Left kidney (tissue), 8 donors: ENCODE measurements at places on chromosomes 11 and 22. TPM values are rescaled to one million over a fixed set of nuclear protein-coding genes. Genes with fewer than 3 reads are reported as not detected.

DNA sequence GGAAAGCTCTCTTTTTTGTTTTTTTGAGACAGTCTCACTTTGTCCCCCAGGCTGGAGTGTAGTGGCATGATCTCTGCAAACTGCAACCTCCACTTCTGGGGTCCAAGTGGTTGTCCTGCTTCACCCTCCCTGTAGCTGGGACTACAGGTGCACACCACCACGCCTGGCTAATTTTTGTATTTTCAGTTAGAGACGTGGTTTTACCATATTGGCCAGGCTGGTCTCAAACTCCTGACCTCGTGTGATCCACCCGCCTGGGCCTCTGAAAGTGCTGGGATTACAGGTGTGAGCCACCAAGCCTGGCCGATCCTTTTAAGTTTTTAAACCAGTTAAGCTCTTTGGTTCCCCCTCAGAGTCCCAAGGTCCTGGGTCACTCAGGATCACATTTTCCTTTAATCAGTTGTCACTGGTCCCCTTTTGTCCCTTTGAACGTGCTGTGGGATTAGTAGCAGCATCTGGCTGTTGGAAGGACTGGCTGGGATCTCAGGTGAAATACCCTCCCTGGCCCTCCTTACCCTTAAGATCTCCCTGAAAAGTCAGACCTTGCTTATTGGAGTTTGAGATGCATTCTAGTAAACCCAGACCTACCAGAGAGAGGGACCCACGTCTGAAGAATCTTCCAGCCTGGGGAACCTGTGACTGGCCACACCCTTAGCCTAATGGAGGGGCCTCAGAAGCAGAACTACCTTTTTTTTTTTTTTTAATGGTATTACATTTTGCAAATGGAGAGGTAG lies 8.1 kb downstream of the MALAT1 start:
- peak; percentile 84 for DNase-seq

DNA sequence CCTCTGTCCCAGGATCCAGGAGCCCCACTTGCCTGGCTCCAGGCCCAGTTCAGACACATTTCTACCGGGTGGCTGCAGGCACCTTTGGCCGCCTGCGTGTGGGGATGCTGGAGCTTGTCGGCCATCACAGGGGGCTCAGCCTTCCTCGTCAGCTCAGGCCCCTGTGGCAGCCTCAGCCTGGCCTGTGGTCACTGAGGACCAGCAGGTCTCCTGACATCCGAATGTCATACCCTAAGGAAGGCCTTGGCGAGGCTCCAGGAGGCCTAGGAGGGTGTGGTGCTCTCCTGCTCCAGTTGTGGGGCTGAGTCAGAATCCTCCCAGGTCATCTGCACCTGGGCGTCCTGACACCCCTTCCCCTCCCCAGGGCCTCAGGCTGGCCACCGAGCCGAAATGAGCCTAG lies 14.9 kb upstream of the SOX10 start:
- no peak for DNase-seq

DNA sequence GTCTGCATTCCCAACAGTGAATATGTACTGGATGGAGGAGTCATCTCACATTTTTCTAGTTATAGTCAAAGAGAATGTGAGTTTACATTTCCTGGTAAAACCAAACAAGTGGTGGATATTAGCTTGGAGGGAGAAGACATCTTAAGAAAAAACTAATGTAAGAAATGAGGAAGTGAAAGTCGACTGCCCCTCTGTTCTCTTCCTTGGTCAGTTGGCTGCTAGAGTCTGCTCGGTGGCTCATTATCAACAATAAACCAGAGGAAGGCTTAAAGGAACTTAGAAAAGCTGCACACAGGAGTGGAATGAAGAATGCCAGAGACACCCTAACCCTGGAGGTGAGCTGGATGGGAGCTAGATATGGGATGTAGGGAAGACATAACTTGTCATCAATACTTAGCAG lies 5.8 kb downstream of the SLC22A9 start:
- no peak for DNase-seq

DNA sequence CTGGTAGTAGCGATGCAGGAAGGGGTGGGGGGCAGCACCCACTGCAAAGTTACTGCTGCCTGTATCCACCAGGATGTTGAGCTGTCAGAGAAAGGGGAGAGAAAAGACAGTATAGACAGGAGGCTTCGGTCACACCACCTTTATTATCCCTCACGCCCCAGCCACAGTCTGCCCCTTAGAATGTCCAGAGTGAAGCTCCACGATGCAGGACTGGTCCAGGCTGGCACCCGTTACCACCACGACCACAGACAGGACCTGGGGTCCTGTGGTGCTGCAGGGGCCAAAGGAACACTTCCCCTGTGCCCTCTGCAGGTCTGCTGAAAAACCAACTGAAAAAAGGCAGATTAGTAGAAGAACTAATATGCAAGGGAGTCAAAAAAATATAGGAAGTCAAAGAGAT lies 5.7 kb downstream of the BACE1-AS start:
- DNase-seq = no peak

- no peak for DNase-seq
These were observed 65.3 kb upstream of the MS4A8 start for GRCh38 chr11:60634126-60634525.

GRCh38 chr11:126160345-126161022 lies 51.0 kb downstream of the RPUSD4 start:
- no peak for DNase-seq

DNA sequence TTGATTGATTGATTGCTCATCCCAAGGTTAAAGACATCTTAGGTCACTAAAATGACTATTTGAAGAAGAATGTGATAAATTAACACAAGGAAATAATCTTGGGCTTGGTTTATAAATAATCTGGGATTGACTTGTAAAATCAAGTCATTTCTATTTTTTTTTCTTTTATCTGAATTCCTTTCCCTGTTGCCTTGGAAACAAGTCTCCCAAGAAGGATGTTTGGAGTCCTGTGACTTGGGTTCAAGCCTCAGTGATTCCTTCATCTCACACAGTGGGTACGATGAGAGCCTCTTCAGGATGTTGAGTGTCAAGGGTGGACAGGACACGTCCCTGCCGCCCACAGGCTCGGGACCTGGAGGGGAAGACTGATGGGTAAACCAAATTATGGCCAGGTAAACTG lies 98.2 kb upstream of the CRYBB3 start:
- DNase-seq = no peak

DNA sequence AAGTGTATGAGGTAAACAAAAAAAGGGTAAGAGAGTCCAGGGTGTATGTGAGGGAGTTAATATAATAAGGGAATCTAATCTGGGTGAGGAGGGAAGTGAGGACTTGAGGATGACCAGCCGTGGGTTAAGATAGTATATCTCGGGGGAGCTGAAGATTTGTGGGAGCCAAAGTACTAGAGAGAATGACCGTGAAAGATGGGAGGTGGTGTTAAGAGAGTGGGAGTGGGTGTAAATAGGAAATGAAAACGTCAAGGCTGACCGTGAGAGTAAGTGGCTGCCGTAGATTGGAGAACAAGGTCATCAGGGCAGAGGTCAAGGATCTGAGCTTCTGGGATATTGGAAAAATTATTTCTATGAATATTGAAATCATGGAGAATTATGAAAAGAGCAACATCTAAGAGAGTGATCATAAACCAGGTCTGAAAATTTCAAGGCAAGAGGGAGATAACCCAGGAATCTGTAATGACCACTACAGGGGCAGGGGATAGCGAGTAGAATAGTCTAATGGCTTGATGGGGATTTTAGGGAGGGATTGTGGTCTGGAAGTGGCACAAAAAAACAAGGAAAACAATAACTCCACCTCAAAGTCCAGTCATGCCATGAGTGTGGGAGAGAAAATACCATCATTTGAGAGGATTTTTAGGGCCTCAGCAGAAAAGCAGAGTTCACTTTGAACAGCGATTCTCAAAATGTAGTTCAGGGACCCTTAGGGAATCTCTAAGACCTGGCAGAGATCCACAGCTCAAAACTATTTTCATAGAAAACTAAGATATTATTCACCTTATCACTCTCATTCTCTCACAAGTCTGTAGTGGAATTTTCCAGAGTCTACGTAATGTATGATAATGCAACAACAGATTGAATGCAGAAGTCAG lies 72.0 kb downstream of the PRR5L start:
- no peak for DNase-seq

- no peak for DNase-seq
These were observed 40.4 kb downstream of the AMPD3 start for GRCh38 chr11:10495464-10495786.

Gene MRE11
- 54.8 TPM for polyA plus RNA-seq

DNA sequence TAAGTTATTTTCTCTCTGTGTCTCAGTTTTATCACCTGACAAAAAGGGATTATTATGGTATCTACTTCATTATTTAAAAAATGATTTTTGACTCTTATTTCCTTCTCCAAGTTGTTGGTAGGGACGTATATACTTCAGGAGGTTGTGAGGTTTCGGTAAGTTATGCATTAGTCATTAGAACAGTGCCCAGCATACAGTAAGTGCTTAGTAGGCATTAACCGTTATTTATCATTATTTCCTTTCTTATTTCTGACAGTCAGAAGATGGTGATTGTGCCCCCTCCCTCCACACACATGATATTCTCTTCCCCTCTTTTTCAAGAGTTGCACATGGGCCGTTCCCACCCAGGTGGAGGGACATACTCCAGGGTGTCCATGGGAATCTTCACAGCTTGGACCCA lies 36.1 kb downstream of the SLCO2B1 start:
- DNase-seq = no peak

DNA sequence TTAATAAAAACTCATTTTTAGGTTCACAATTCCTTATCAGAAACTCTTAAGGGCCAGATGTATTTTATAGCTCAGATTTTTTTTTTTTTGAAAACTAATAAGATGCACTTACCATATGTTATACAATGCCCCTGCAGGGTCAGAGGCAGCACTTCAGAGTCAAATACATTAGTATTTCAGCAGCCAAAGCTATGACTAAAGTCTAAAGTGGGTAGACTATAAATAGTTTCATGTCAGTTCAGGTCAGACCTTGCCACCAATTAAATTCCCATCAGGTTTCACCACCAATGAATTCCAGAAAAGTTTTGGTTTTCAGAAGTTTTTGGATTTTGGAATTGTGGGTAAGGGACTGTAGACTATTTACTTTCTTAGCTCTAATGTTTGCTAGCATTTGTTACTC lies 75.9 kb downstream of the FAM83F start:
- no peak for DNase-seq

- no peak for DNase-seq
These were observed 133.5 kb downstream of the CNTN5 start for GRCh38 chr11:99154277-99154676.

Gene FAM111B
- 20.3 TPM for polyA plus RNA-seq

GRCh38 chr11:9076046-9076445 lies 15.4 kb downstream of the SCUBE2 start:
- DNase-seq = no peak

- no peak for DNase-seq
These were observed 27.5 kb downstream of the TBC1D22A start for GRCh38 chr22:46789992-46790391.

- no peak for DNase-seq
These were observed 25.5 kb downstream of the KCNJ5 start for GRCh38 chr11:128916681-128917080.

Gene SAA4
- not detected for polyA plus RNA-seq

Gene OR52N4
- not detected for polyA plus RNA-seq

Gene CHRM1
- polyA plus RNA-seq = not detected

Gene SRPRA
- polyA plus RNA-seq = 86.6 TPM

Gene ADM
- polyA plus RNA-seq = 6.4 TPM

GRCh38 chr22:28077166-28077565 lies 158.1 kb upstream of the PITPNB start:
- no peak for DNase-seq

DNA sequence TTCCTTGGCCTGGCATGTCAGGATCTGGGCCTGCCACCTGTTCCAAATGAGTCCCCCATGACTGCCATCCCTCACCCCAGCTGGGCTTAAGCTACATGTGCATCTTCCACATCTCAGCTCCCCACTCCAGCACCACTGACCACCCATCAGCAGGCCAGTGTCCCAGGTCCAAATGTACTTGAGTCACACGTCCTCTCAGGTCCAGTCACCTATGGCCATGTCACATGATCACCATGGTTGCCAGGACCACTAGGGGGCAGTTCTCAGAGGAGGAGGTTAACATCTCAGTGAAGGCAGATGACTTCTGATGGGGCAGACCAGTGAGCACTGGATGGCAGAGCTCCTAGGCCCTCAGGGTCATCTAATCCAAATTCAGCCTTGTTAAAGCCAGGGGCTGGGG lies 41.9 kb upstream of the WNT11 start:
- no peak for DNase-seq

DNA sequence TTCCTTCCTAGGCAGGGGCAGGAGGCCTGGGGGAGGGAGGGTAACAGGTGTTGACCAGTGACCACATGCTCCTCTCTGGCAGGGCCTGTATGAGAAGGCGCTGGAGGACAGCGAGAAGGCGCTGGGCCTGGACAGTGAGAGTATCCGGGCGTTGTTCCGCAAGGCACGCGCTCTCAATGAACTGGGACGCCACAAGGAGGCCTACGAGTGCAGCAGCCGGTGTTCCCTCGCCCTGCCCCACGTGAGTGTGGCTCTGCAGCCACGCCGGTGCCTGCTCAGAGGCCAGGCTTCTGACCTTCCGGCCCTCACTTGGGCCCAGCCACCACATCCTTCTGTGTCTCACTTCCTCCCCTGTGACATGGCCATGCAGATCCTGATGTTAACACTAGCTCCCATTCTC lies 25.8 kb downstream of the ZC3H7B start:
- no peak for DNase-seq

Gene SPINDOC
- polyA plus RNA-seq = 31.3 TPM

- peak; percentile 10 for DNase-seq
These were observed 275.3 kb downstream of the C11orf87 start for GRCh38 chr11:109697140-109697843.

DNA sequence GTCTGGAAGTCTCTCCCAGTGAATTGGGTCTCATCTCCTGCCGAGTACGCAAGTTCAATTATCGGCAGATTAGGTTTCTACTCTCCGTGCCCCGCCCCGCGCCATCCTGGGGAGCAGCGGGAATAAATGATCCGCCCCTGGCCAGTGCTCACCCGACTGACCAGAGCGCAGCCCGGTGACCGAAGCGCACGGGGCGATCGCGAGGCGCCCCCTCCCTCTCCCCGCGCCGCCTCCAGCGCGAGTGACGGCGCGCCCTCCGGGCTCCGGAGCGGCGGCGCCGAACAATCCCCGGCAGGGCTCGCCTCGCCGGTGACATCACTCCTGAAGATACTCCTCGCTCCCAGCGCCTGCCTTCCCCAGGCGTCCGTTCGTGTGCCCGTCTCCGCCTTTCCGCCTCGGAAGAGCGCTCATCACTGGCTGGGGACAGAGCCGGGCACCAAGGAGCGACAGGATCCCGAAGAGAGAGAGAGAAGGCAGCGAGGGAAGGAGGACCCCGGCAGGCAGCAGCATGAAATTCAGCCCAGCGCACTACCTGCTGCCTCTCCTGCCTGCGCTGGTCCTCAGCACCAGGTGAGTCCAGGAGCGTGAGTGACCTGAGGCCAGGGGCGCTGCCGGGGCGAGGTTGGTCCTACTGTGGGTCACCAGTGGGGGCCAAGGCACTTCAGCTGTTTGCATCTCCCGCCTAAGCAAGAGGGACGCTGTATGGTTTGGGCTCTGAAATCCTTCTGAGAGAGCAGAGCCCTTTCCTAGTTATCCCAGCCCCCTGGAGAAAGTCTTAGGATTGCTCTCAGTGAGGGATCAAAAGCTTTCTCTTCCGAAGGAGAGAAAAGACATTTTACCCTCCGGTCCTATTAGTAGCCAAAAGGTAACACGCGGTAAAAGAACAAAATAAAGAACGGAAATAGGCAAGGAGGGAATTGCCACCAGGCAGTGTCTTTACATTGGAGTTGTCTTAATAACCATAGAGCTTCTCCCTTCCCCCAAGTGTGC lies at the start of gene LUZP2:
LUZP2 (plus strand) TSS at position 318 of the 990 bp plus-strand sequence.
- peak; percentile 49 for DNase-seq

Gene CBLIF
- polyA plus RNA-seq = 0.20 TPM

GRCh38 chr11:127252321-127252720 lies 251.8 kb upstream of the KIRREL3 start:
- no peak for DNase-seq
